ENCODE measurements at places on chromosomes 5 and 9.

DNA sequence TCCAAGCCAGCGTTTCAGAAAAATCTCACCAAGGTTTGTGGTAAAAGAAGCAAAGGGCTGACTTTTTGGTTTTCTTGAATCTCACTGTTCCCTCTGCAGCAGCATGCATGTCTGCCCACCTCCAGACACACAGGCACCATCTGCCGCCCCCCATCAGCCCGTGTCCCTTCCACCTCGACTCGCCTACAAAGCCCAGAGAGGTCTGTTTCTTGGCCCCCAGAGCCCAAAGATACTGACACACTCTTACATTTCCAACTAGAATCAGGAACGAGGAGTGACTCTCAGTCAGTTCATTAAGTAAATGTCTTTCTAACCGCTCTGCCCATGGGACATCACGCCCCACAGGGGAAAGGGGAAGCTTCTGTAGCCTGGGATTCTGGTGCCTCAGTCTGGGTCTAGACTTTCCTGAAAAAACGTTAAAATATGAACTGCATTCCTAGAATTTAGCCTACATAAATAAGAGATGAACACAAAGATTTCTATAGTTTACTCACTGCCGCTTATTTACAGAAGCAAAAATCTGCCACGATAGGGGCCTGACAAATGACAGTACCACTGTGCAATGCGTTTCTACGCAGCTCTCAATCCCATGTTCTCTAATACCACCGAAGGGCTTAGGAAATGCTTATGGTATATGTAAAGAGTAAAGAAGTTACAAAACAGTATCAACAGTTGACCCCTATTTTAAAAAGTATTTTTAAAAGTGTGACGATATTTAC lies 4.1 kb downstream of the IL4 start:
- DNase-seq = no peak

DNA sequence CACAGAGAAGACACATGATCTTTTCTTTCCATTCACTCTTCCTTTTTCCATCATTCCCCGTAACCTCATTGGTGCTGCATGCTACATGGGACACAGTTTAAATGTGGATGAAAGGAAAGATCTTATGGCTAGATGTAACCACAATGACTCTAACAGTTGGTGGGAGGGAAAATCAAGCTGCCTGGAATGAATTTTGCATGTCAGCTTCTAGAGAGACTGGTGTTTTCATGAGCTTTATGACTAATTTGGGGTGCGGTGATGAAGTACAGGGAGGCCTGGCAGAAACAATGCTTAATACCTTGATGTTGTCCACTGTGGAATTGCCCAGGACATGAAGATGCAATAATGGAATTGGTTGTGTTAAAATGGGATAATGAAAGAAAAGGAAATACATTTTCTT lies 55.9 kb upstream of the MYO10 start:
- no peak for DNase-seq

- DNase-seq = no peak
Observed at GRCh38 chr5:81513982-81514381, 120.0 kb upstream of the ACOT12 start.

GRCh38 chr9:113999256-114000062 lies 78.6 kb downstream of the AMBP start:
- no peak for DNase-seq

DNA sequence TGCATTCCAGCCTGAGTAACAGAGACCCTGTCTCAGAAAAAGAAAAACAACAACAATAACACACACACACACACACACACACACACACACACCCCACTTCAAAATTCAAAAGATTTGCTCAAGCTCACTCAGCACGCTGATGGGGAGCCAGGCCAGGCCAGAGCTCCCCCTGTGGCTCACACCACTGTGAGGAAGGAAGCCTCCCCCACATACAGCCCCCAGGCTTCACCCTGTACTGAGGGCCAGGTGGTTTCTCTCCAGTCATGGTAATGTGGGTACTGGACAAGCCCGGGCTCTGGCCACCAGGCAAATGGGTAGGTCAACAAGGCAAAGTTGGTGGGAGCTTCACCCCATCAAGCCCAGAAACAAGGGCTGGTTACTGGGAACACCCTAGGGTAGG lies 19.0 kb downstream of the ATOX1 start:
- DNase-seq = no peak

DNA sequence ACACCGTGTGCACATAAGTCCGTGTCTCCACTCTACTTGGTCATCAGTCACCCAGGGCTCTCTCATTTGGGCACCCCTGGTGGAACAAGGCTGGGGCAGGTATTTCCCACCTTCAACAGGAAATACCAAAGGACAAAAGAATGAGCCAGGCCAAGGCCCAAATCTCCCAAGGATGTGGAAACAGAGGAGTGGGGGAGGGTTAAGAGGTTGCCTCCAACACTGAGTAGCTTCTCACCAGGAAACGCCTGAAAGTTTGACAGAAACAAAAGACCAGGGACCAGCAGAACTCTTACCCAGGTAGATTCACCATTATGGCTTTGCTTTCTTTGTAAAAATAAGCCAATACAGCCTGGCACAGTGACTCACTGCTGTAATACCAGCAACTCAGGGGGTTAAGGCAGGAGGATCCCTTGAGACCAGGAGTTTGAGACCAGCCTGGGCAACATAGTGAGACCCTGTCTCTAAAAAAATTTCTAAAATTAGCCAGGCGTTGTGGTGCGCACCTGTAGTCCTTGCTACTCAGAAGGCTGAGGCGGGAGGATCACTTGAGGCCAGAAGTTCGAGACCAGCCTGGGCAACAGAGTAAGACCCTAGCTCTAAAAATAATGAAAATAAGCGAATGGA lies 12.7 kb downstream of the SLC1A3 start:
- no peak for DNase-seq

DNA sequence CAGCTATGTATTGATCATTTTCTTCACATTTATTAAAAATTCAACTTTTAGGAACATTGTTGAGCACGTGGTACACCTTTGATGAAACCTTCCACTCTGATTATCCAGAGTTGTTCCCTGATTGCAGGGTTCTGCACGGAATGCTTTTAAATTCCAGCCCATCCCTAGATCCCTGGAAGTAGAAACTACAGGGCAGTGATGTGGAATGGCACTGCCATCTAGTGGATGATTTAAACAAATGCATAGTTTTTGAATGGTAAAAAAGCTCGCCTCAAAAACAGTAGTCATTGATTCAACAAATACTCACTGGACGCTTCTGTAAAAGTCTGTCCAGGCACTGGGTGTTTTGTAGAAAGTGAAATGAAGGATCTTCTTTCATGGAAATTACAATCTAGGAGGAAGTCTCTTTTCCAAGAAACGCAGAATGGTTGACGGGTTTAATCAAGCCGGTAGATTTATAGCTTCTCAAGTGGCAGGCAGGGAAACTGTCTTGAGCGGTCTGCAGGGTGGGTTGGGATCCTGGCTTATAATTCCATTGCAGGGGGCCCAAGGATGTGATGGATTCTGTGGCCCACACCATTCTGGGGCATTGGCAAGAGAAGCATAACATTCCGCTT lies 118.4 kb downstream of the ARHGAP26 start:
- peak; percentile 35 for DNase-seq

DNA sequence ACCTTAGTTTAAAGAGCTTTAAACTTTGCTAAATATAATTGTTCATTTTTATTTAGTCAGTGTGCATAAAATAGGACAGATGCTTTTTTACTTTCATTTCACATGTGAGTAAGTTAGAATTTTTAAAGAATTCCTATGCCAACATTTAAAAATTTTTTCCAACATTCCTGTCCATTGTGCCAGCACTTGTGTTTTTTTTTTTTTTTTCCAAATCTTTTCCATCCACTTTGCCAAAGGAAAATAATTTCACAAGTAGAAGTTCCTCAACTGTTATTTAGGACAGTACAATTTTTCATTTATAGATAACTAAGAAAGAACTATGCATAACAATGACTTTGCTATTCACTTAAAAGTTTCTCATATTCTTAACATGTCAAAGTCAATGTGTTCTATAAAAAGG lies 189.5 kb downstream of the ADAMTS6 start:
- no peak for DNase-seq

- no peak for DNase-seq
Observed at GRCh38 chr9:120263836-120264235, 316.1 kb downstream of the CDK5RAP2 start.

- no peak for DNase-seq
Observed at GRCh38 chr5:141135030-141135717, at the start of gene PCDHB5. Gene PCDHB5 (plus strand): TSS chr5:141135206. CDS start chr5:141135435, 229 bp downstream.

Measured in NCI-H2171 (cell line).